ENCODE measurements at places on chromosomes 13 and 19.
A peak's percentile ranks its signal among the peaks of the same experiment; 100 is the strongest.

DNA sequence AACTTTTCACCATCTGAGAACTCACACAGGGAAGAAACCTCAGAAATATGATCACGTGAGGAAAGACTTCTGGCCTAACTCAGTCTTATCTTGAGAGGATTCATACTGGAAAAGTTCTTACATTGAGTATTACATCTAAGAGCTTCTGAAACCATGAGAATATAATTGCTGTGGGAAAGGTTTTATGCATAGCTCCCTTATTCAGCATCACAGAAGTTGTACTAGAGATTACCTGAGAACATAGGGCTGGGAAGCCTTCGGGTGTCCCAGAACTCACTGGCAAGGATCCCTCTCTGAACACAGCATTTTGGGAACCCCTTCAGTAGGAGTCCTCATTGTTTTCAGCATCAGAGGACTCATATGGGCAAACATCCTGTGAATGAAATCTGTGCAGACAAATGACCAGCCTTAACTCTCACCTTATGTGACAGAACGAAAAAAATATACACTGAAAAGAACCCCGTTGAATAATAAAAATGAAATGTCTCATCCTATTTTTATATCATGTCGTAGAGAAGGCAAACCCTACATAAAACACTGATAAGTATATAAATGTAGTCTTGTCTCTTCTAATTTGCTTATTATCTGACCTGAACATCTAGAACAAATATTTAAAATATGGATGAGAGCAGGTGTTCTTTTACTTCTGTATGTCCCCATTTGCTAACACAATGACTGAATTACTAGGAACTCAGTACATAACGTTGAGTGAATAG lies 14.2 kb downstream of the ZNF274 start:
- peak; percentile 48 for DNase-seq

DNA sequence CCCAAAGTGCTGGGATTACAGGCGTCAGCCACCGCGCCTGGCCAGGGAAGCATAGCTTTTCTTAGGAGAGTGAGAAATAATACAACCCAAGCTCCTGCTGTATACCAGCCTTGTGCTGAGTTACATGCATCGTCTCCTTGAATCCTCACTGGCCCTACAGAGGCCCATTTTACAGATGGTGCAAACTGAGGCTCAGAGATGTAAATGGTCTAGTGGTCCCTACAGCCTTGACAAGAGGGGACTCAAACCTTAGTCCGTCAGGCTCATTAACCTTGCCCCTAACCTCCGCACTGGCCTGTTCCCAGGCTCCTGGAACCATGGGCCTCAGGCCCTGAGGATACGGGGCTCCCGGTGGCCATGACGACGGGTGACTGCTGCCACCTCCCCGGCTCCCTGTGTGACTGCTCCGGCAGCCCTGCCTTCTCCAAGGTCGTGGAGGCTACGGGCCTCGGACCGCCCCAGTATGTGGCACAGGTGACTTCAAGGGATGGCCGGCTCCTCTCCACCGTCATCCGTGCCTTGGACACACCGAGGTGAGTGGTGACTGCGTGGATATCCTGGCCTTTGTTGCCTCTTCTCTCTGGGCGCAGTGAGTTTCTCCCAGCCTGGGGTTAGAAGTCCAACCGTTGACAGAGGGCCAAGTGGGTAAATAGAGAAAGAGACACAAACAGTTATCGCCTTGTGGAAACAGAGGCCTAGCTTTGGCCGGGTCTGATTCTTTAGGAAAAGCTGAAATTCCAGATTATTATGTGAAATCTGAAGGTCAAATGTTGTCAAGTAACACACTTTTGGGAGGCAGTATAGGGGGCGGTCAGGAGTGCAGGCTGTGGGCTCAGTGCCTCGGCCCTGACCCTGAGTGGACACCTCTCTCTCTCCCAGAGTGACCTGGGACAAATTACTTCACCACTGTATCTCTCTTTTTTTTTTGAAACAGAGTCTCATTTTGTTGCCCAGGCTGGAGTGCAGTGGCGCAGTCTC lies 8.7 kb downstream of the MARCHF2 start:
- no peak for DNase-seq

DNA sequence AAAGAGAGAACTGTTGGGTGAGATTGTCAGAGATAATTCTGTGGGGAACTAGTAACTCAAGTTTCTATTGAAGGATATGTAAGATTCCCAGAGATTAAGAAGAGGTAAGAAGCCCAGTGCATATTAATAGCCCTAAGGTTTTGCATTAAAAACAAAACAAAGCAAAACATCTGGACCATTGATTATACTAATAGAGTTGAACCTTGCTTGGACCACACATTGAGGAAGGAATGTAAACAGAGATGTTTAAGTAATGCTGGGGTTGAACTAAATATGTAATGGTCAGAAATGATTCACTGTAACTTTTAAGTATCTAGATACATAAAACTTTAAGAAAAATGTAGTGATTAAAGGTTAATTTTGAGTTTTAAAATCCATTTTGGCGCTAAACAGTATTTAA lies 1770.0 kb downstream of the PCDH9 start:
- DNase-seq = peak; percentile 75

- no peak for DNase-seq
Observed at GRCh38 chr13:37981932-37982331, 112.4 kb upstream of the TRPC4 start.

- DNase-seq = no peak
Observed at GRCh38 chr13:39170711-39171110, 132.5 kb downstream of the NHLRC3 start.

DNA sequence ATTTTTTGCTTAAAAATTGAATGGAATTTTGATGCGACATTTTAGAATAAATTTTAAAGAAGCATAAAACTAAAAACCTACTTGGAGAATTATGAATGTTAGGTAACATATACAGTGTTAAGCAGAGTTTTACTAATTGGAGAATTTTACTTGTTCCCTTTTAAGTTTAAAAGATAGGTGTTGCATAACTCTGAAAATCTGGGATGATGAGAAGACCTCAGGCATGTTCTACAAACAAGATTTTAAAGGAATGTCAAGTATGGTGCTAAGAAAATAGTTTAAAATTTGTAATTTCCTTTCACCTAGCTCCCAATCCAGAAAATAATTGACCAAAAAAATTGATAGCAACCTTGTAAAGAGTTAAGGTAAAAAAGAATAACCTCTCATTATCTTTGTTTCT lies 135.8 kb downstream of the RFC3 start:
- peak; percentile 52 for DNase-seq

GRCh38 chr19:44753932-44754749 lies 5.6 kb downstream of the BCL3 start:
- DNase-seq = peak; percentile 88

DNA sequence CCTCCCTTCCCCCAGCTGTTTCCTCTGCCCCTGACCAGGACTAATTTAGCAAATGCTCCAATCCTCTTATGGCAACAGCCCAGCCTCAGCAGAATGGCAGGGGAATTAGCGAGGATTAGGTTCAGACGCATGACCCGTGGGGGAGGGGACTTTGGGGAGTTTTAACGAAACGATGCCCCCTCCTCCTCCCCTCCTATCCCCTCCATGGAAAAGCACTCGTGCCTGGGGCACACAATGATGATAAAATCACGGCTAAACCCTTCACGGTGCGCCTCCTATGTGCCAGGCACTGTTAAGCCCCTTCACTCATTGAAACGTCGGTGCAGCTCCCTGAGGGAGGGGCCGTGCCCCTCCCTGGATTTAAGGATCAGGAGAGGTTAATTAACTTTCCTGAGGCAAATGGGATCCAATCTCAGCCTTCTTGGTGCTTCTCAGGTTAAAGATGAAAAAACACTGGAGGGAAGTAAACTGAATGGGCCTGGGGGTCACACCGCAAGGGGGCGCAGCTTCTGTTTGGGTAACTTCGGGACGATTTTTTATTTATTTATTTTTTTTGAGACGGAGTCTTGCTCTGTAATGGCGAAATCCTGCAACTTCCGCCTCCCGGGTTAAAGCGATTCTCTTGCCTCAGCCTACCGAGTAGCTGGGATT lies 10.1 kb upstream of the TPRX2 start:
- DNase-seq = no peak

- DNase-seq = peak; percentile 44
Observed at GRCh38 chr19:42683917-42684513, 56.3 kb downstream of the PSG3 start.

DNA sequence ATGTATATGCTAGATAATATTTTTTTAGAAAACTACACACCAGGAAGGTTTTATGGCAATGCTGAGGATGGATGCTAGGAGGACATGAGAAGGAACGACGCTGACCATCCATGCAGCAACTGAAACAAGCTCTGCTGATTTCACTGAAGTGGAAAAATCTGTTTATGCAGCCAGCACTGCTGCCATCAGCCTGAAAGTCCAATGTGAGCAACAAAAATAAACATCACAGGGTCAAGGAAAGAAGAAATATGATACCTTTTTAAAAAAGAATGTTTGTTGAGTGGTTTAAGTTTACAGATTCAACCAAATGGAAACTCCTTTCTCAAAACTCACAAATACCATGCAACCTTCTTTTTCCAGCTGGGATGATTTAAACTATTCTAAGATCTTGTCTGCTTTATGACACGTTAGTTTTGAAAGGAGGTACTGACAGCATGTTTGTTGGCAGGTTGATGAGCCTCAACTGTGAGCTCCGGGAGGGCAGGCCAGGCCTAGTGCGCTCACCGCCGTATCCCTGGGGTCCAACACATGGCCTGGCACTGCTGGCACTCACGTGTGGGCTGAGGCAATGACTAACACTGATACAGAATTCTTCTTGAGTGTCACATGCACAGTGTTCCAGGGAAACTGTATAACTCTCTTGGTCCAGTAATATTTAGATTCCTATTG lies 46.8 kb downstream of the LATS2 start:
- peak; percentile 89 for DNase-seq

DNA sequence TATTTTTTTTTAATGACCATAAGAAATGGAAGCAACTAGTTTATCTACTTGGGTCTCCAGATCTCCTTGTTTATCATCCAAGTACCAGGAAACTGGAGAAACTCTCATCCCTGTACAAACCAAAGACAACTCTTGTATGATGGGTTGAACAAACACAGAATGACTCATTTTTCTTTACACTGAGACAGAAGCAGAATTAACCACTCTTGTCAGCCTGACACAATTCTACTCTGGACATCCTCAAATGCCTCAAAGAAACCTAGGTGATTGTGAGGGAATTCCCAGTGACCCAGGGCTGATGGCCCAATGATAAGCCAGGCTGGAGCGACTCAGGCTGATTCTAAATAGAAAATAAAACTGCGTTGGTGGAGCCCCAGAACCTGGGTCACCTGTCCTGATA lies 151.5 kb downstream of the ZNF737 start:
- no peak for DNase-seq

DNA sequence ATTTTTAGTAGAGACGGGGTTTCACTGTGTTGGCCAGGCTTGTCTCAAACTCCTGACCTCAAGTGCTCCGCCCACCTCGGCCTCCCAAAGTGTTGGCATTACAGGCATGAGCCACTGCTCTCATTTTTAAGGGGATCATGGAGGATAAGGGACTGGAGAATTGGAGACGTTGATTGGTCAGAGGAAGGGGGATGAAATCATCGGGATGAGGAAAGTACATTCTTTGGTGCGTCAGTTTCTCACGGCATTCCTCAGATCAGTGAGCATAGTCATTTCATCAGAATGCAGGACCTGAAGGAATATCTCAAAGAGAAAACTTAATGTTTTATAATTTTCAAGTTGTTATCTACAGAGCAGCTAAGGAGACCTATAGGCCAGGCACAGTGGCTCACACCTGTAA lies 14.0 kb downstream of the ZNF114 start:
- peak; percentile 75 for DNase-seq

- DNase-seq = no peak
Observed at GRCh38 chr19:56404705-56405056, 549 bp downstream of the ZNF583 start.
